ENCODE measurements at places on chromosomes 3 and 15.
A peak's percentile ranks its signal among the peaks of the same experiment; 100 is the strongest.

GRCh38 chr15:31412824-31413223 lies 86.2 kb downstream of the KLF13 start:
- DNase-seq = no peak

- DNase-seq = no peak
Observed at GRCh38 chr3:33372218-33373081, 67.8 kb downstream of the UBP1 start.

GRCh38 chr15:62052713-62053112 lies 7.5 kb downstream of the VPS13C start:
- no peak for DNase-seq

DNA sequence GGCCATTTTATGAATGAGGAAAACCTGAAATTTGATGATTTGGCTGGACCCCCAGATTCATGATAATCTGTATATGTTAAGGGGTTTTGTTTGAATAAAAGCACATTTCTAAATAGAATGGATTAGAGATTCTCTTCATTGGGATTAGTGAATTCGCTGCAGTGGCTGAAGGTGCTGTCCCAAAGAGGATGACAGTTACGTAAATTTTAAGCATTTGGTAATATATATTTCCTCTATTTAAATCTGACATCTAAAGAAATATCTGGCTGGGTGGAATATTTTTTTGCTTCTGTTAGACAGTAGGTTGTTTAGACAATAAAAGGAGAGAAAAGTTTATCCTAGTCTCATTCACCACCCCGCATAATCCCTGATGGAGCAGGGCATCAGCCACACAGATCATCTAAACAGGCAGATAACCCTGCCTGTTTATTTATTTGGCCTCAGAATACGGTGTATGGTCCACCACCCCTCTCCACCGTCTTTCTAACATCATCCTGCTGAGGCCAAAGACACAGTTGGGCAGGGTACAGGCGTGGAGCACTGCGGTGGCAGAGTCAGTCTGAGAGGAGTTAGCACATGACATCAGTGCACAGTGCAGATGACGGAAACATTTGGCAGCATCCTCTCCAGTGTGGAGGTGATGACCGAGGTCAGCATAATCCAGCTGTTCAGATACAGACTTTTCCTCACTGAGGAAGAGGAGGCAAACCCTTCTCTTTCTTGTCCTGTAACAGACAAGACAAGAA lies 20.4 kb upstream of the NFKBIZ start:
- no peak for DNase-seq

- no peak for DNase-seq
Observed at GRCh38 chr3:38039899-38040261, 872 bp downstream of the DLEC1 start.

DNA sequence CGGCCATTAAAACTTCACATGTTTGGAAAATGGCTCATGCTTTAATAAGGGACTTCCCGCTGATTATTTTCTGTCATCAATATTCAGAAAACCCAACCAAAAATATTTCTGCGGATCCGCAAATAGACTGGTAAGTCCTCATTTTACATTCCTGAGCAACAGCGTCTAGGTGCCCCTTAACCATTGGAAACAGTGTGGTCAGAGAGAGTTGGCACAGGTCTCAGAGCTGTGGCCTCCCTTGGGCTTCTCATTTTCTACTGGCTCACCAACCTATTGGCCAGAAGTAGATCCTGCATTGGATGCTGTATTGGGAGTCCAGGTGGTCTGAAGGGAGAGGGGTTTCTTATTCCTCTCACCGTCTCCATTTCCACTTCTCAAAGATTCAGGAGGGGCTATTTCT lies 348.1 kb upstream of the DCBLD2 start:
- no peak for DNase-seq

- no peak for DNase-seq
Observed at GRCh38 chr3:100297784-100298183, 36.8 kb upstream of the NIT2 start.

DNA sequence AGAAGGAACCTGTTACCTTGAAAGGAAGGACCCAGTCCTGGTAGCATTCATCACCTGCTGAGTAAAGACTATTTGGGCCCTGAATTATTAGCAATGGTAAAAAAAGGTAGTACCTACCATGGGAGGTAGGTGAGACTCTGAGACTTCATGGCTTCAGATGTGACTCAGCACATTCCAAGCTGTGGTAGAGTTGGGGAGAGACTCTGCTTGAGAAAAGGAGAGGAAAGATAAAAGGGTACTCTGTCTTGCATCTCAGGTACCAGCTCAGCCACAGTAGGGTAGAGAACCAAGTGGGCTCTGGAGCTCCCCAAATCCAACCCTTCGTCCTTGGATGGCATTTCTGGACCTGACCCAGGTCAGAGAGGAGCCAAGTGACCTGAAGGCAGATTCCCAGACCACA lies 430.4 kb downstream of the TBL1XR1 start:
- no peak for DNase-seq

- DNase-seq = no peak
Observed at GRCh38 chr15:81008312-81008711, 7.6 kb downstream of the TLNRD1 start.

DNA sequence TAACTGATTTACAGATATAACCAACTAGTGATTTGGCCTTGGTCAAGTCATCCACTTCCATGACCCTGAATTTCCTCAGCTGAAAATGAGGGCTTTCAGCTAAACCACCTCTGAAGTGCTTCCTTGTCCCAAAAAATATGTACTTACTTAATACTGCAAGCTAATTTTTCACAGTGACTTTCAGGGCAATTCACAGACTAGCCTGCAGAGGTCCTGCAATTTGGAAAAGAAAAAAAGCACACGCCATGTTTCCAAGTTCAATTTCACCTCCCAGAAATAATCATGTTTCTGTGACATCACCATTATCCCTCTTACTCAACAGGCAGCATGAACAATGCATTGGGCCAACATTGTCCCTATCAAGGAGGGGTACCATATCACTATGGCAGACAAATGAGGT lies 218.2 kb downstream of the SHOX2 start:
- no peak for DNase-seq

DNA sequence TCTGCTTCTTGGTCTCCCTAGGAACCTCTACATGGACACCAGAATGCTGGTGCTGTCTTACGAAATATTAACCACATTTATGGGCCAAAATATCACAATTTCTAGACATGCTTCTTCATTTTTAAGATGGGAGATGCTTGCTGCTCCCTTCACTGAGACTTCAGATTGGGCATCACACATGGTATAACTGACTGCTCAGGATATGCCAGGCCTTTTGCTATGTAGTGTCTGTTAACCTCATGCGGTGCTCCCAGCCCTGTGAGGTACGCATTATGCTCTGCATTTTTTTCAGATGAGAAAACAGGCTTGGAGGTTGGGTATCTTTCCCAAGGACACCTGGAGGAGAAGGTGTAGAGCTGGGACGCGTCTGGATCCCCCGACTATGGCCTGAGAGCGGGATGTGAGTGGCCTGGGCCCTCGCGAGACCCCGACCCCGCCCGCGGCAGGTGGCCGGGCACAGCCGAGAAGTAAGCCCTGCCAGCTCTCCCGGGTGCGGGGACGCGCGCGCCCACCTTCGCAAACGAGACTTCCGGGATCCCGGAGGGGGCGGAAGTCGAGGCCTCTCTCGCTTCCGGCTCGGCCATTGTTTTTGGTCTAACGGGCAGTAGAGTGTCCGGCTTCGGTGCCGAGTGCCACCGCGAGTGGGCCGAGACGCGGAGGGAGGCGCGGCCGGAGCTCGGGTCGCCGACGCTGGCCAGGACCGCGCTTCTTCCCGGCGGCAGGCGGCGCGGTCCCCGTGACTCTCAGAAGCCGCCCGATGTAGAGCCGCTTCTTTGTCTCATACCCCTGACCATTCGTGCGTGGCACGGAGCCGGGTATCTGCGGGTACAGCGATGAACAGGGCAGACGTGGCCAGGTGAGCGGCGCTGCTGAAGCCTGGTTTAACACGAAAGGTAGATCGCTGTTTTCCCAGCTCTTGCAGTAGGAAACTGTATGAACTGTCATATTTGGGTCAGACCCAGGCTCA lies at the start of gene ZKSCAN7:
Gene ZKSCAN7, plus strand, starts transcription at position 568 of the 967 bp plus-strand sequence. CDS start 1,855 bp downstream, outside the sequence.
- peak; percentile 70 for DNase-seq

- DNase-seq = peak; percentile 86
Observed at GRCh38 chr3:106302451-106303221, 433.8 kb upstream of the CBLB start.

GRCh38 chr3:133747907-133748639 lies 1.9 kb downstream of the TF start:
- DNase-seq = no peak

DNA sequence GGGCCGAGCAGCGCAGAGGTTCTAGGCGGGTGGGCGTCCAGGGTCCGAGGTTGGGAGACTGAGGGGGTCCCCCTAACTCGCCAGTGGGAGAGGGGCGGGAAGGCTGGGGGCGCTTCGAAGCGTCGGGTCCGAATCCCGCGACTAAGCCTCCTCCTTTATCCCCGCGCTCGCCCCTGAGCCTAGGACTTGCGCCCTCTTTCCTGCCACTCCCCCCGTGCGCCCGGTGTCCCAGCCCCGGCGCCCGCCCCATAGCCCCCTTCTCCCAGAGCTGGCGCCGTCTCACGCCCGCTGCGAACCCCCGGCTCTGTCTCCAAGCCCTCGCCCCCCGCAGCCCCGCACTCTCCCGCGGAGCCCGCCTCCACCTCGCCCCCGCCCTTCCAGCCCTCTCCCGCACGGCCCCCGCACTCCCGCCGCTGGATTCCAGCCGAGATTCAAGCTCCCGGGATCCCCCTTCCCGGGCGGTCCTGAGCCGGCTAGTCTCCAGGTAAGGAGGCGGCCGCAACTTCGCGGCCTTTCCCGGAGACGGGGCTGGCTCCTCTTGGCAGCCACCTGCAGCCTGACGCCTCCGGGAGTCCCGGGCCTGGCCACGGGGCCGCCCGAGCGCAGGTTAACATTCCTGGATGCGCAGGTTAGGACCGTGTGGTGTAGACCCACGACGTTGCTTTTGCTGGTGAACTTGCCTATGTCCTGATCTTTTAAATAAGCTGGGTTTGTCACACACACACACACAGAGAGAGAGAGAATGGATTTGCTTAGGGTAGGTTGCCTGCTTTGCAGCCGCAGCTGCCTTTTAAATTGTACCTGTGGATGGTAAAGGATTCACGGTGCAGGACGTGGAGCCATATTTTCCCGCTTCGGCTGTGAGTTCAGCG lies 563 bp downstream of the PXYLP1 start:
- peak; percentile 30 for DNase-seq

DNA sequence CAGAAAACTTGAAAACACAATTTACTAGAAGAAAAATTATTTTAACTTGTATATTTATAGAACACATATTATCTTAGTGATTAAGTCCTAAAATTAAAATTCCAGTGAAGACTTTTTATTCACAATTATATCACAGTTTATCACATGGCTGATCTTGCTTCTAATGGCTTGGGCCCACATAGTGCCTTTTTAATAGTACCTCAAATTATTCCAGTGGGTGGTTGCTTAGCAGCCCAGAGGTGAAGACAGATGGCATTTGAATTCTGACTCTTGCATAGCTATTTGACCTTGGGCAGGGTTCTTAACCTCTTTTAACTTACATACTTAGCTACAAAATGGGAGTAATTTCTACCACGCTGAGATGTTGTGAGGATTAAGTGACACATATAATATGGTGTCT lies 214.7 kb upstream of the SGO1 start:
- no peak for DNase-seq

DNA sequence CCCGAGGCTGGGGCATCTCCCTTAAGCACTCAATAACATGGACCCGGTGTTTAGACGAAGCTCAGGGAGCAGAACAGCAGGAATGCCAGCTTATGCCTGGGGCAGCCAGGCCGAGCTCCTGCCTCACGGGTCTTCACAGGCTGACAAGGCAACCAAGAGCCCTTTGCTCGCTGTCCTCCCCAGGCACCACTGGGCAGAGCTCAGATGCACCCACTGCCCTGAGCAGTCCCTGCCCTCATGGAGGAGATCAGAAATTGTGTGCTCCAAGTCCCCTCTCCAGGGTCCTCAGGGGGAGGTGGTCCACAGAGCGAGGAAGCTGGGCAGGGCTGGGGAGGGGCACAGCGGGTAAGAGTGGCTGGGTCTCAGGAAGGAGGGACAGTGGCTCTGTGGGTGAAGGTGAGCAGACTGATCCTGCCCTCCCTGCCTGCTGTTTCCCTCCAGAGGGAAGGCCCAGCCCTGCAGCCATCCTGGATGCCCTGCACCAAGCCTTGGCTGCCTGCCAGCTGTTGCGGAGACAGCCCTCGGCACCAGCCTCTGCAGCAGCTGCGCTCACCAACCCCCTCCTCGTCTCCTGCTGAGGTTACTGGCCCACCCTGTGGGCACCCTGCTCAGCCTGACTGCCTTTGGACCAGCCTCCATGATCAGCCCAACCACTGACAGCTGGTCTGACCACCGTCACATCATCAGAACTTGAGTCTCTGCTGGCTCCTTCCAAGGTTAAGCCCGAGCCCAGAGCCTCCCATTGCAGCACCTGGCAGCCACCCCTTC lies 21.1 kb upstream of the GP9 start:
- DNase-seq = no peak

DNA sequence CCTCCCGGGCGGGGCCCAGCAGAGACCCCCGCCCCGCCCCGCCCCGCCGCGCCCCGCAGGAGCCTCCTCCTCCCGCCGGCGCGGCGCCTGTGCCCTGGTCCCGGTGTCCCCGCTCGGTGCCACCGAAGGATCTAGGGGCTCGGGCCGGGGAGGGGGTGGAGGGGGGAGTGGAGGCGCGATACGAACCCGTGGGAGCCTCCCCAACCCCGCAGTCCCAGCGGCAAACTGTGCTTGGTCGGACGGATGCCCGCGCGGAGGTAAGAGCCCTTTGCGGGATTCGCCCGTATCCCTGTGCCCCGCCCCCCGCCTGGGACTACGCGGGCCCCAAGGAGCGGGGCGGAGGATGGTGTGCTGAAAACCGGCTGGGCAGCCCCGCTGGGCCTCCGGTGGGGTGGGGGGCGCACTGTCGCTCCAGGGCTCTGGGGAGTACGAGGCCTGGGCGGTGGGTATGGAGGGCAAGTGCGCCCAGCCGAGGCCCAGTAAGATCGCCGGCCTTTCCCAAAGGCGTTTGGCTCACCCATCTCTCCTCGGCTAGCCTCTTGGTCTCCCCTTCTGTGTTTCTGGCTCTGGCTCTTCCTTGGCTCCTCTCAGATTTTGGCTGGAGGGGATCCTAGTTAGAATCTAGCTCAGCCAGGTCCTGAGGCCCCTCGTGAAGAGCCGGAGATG lies 65.6 kb upstream of the POLG start:
- DNase-seq = no peak

GRCh38 chr15:64779024-64779423 lies 3.6 kb upstream of the RBPMS2 start:
- no peak for DNase-seq

Measured in GM06990 (cell line).